Cerebellum (tissue), 4 donors: ENCODE measurements at places on chromosomes 7 and 10. TPM values are rescaled to one million over a fixed set of nuclear protein-coding genes. Genes with fewer than 3 reads are reported as not detected.

The OR9A2 gene
- total RNA-seq = 2.6 TPM

DNA sequence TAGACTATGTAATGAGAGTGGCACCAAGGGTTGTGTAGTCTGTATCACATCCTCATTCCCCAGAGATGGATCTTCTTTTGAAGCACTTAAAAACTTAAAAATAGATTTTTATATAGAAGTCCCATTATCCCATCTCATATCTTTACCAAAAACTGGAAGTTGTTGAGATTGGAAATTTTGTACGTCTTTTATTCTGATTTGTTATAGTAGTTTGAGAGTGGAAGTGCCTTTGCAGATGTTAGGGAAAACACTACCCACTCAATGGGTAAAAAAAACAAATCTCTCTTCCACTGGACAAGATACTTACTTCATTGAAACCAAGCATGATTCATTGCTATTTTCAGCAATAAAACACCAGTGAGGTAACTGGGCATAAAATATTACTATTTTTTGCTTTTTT, 184.4 kb downstream of the MACC1 start:
- DNase-seq = no peak

GRCh38 chr7:17058568-17058967, 176.8 kb upstream of the AGR3 start:
- DNase-seq = no peak

DNA sequence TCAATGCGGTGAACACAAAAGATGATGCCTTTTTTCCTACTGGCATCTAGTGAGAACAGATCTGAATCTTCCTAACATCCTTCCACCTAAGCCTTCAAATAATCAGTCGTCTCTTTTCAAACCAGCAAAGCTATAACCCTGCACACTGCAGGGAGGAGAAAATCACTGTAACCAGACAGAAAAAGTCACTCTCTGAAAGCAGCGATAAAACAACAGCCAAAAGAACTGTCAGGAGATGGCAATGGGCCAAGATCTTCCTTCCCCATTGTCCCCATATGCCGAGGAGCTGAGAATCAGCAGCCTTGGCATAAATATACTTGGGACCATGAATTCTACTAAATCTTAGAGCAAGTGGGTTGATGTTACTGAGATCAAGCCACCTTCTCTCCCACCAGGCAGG, 13.1 kb downstream of the FZD9 start:
- DNase-seq = peak; percentile 74

DNA sequence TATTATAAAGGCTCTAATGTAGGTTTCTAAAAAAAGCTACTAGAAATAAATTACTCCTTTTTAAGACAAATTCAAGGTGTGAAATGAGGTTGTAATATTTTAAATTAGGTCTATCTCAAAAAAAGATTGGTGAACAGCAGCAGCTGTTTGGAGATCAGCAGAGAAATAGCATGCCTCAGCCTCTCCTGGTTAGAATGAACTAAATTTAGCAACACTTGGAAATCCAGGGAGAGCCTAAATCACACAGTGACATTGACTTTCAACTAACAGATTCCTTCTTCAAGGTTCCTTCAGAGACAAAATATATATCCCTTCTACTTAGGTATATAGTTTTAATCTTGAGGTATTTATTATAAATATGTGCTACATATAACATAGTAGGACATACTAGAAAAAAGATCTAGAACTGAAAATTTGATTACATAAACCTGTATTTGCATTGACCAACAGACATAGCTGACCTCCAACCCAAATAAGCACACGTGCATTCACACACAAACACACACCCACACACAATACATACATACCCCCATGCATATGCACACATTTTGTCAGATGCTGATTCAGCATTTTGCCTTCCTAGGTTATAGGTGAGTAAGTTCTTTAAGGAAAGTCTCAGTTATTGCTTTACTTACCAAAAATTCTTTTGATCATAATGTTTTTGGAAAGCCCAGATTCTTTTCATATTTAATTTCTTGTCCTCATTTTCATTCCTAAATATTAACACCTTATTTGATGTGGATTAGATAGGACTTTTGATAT, 47.3 kb downstream of the DGKB start:
- no peak for DNase-seq

The ARMC3 gene
- total RNA-seq = 7.8 TPM

DNA sequence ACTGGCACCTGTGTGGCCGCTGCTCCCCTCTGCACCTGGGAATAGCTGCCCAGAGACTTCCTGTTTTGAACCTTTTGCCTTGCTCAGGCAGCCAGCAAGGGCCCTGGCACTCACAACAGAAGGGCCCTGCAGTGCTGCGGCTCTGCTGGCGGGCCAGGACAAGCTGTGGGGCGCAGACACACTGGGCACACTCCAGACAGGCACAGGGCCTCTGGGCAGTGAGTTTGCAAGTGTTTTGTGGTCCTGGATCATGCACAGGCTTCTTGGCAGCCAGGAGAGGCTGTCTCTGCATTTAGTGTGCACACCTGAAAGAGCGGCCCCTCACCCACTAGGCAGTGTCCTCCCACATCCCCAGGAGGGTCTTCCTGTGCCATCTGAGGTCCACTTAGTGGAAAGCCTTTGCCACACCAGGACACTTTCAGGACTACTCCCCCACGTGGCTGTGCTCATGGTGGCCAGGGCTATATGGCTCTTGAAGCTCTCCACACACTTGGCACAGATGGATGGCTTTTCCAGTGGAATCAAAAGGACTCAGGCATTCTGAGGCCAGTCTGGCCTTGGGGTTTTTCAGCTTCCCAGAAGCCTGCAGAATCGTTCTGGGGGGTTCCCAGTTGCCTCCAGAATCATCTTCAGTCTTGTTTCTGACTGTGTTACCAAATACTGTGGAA, 5.0 kb upstream of the ATP6V0E2 start:
- DNase-seq = no peak

DNA sequence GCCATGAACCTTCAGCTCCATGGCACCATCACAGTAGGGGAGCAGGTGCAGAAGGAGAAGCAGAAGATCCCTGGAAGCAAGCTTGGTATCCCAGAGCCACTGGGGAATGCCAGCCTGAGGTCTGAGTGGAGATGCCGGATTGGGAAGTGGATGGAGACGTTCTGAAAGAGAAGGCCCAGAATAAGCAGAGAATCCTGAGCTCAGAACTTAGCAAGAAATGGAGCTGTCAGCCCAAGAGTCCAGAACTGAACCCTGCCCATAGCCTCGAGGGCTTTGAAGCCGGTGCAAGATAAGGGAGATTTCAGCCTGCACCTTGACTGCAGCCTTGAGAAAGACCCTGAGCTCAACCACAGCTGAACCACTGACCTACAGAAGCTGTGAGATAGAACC, 13.9 kb upstream of the GDF10 start:
- no peak for DNase-seq

GRCh38 chr10:11210211-11210922, 192.7 kb downstream of the CELF2 start:
- no peak for DNase-seq

- no peak for DNase-seq
Observed at GRCh38 chr10:77801474-77802161, 124.9 kb downstream of the DLG5 start.

DNA sequence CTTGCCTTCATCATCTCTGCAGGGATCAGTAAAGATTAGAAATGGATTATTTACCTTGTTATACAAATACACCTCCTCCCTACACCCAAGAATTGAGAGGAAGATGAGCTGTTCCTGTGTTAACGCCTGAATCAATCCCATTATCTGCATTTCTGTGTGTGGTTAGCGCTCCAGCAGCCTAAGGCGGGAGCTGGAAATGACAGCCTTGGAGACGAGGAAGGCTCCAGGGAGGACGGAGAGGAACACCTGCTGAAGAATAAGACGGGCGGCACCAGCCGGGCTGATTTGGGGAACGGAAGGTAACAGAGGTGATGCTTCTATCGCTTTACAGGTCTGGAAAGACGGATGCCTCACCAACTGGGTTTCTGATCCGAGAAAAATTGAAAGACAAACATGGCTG, 34.2 kb upstream of the DDC start:
- no peak for DNase-seq

DNA sequence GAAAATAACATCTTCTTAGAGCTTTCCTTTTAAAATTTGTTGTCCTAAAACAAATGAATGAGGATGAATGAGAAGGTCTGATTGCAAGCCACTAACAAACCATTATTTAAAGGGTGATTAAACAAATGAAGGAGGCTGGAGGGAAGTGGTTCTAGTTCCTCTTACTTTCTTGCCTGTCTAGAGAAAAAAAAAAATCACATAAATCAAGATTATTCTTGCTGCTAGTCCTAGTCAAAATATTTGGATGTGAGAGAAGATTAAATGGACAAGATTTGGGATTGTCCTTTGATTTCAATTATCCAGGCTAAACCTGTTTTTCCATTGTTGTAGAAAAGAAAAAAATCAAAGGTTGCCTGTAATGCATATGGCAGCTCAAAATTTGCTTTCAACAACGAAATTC, 3.3 kb downstream of the SKAP2 start:
- DNase-seq = no peak

The LIPN gene
- total RNA-seq = not detected

The PCLO gene
- 66.6 TPM for total RNA-seq

- DNase-seq = no peak
Observed at GRCh38 chr7:150420242-150420641, 30.2 kb upstream of the GIMAP8 start.

DNA sequence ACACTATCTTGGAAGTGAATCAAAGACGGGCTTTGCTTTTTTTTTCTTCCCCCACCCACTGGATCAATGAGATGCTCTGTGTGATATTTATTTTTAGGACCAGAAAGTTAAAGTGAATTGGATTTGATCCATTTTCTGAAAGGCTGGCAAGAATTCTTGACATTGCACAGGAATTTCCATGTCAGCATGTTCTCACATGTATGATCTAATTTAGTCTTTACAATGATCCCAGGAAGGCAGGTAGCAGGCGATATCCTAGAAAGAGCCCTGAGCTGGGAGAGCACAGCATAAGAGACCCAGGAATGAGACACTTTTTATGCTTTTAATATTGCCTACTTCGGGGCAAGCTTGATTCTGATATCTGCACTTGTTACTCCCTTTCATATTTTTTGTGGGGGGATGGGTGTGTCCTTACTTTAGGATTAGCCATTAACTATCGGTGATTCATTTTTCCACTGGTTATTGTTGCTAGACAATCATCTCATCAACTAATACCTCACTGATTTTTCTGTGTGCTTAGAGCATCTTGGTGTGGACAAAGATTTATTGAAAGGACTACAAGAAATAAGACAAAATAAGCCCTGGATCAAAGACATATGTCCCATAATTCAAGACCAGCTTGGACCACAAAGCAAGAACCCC, 58.1 kb downstream of the NRP1 start:
- DNase-seq = no peak

The STAG3 gene
- total RNA-seq = 1.5 TPM

DNA sequence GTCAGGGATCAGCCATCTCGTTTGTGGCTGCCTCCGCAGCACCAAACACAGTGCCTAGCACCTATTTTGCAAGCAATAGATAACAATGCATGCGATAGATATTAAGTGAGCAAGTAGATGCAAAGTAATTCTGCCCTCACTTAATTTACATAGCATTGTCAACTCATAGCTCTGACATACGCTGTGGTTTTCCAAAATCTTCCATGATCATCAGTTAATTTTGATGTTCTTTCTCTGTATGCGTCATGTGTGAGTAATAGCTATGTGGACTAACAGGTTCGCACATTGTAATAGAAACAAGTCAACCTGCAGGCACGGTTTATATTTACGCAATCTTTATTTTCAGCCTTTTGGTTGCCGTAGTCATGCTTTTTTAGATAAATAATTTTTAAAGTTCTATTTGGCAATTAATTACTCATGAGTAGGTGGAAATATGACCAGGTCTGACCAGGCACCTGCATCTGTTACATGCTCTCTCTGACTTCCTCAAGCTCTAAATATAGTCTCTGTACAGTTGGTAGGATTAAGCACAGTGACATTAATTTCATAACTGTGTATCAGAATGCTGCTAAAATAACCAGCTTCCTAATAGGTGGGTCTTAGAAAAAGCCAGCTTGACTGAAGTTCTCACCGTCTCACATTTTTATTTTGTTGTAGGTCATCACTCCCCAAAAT, 13.3 kb downstream of the MAP3K8 start:
- no peak for DNase-seq

DNA sequence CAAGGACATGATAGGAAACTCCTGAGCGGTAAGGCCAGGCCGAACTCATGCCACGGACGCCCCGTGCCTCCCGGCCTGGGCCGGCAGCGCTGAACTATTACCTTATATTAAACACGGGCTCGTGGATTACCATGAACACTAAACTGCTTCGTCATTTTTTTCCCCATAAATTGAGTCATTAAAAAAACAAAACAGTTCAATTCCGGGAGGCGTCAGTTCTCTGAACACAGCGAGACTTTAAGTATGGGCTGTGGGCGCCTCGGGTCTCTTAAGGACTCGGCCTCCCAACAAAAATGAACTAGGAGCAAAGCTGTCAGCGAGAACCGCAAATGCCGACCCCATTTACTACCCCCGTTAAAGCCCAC, 519 bp downstream of the PITRM1 start:
- DNase-seq = no peak

GRCh38 chr7:74183142-74183541, 9.0 kb downstream of the EIF4H start:
- peak; percentile 38 for DNase-seq

GRCh38 chr7:101177644-101178043, 2.4 kb downstream of the NAT16 start:
- DNase-seq = no peak

The CTTNBP2 gene
- 63.5 TPM for total RNA-seq

- no peak for DNase-seq
Observed at GRCh38 chr10:119940487-119940886, 48.0 kb downstream of the SEC23IP start.

DNA sequence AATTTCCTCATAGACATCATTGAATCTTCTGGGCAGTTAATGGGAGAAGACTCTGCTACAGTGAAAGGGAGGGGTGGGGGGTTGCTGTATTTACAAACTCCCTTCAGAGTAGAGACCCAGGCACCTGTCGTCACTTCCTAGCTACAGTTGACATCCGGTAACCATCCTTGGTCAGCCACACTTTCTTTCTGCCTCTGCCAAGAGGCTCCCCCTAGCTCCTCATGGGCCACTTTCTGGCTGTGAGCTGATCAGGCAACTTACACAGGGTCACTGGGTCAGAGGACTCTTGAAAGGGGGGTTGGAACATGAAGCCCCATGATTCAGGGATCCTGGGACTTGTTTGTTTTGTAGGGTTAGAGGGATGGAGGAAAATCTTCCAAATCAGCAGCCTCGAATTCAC, 1.2 kb downstream of the TECPR1 start:
- no peak for DNase-seq

DNA sequence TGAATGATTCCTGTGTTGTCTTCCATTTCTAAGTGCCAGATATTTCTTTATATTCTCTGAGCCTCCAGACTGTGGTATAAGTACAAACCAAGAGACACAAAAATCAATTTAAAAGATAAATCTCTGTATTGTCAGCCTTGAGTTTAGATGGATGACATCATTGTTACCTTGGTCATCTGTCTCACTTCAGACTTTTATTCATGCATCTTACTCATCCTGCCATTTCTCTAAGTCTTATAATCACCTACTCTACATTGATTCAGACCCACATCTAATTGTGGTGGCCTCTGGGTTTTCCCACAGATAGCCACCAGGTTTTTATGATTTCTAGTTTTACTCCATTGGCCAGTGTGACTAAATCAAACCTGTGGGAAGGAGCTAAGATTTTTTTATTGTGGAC, 26.8 kb upstream of the HDAC9 start:
- no peak for DNase-seq
